ENCODE measurements at places on chromosomes 4 and X.

- DNase-seq, result peak; percentile 1
These were observed 6.0 kb downstream of the PLXNB3 start for GRCh38 chrX:153769865-153770600.

- no peak for DNase-seq
These were observed 73.6 kb downstream of the TMEM156 start for GRCh38 chr4:38958453-38959190.

- DNase-seq, result no peak
These were observed 670.1 kb upstream of the EPHA5 start for GRCh38 chr4:66340286-66340893.

- DNase-seq, result no peak
These were observed 332.3 kb downstream of the PTTG2 start for GRCh38 chr4:38292529-38292928.

- no peak for DNase-seq
These were observed 148.1 kb upstream of the EOLA2 start for GRCh38 chrX:150086371-150086770.

DNA sequence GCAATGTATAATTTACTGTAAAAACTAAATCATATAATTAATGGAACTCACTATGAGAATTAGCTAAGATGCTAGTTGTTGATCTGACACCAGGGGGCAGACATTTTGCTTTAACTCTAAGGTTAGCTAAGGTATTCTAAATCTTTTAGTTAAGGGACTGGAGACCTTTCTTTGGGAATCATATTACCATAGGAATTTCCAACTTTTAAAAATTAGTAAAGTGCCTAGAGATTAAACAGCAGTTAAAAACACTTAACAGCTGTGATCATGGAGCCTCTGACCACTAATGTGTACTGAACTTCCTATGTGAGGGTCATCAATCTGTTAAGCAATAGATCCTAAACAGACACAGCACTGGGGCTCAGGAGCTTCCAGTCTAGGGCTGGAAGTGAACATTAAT, 226.6 kb downstream of the NSUN7 start:
- peak; percentile 17 for DNase-seq

- DNase-seq, result no peak
These were observed 141.4 kb downstream of the GALNTL6 start for GRCh38 chr4:171954650-171955049.

- no peak for DNase-seq
These were observed 271.2 kb upstream of the AGA start for GRCh38 chr4:177713454-177713853.

DNA sequence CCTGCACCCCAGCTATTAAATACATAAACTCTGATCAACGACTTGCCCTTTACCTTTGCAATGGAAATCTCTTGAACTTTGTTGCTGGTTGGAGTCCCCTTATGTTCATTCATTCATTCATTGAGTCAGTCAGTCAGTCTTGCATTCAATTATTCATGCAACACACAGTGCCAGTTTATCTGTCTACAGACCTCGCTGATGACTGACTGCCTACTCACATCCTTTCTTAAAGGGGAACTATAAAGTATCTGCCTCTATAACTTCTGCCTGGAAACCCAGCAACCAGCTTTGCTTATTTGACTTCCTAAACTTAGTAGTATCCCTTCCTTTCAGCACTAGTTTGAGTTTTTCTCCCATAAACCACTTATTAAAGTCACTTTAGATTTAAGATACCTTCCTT, 620.8 kb upstream of the ADGRL3 start:
- no peak for DNase-seq

- DNase-seq, result peak; percentile 48
These were observed 102.6 kb upstream of the PRKX start for GRCh38 chrX:3815896-3816664.

DNA sequence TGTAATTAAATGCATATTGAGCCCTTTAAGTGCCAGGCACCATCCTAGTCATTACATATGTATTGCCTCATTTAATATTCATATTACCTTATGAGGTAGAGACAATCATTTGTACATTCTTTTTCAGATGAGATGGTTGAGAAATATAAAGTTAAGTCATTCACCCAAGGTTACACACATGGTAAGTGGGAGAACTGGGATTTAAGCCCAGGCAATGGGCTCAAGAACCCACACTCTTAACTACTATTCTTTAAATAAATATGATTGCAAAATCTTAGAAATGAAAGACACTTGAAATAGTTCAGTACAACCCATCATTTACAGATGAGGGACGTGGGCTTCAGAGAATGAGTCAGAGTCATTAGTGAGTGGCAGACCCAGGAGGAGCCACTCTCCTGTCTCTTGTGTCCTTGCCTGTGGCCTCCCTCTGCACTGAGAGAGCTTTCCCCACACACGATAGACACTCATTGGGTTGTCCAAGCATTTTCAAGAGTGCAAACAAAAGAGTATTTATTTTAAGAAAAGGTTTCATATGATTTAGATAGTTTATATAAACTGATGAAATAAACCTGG, 60.8 kb downstream of the NPY1R start:
- no peak for DNase-seq

DNA sequence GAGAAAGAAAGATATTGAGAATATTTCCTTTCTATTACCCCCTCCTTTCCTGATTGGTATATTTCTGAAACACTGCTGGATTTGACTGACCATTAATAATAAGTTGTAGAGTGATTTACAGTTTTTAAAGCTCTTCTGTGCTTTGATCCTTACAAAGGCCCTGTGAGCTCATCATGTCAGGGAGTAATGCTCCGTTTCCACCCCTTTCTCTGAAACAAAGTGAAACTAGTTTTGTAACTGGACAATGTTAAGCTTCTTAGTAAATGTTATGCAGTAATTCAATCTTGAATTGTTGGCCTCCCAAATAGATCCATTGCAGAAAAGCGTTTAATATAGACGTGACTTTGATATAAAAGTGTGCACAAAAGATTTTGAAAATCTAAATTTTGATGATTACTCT, 190.1 kb upstream of the GNPDA2 start:
- no peak for DNase-seq

- peak; percentile 63 for DNase-seq
These were observed 19.9 kb upstream of the MXD4 start for GRCh38 chr4:2281575-2282343.

GRCh38 chr4:83009529-83009928, 1.1 kb downstream of the LIN54 start:
- no peak for DNase-seq

- no peak for DNase-seq
These were observed 319.6 kb upstream of the HS3ST1 start for GRCh38 chr4:11748164-11748872.

DNA sequence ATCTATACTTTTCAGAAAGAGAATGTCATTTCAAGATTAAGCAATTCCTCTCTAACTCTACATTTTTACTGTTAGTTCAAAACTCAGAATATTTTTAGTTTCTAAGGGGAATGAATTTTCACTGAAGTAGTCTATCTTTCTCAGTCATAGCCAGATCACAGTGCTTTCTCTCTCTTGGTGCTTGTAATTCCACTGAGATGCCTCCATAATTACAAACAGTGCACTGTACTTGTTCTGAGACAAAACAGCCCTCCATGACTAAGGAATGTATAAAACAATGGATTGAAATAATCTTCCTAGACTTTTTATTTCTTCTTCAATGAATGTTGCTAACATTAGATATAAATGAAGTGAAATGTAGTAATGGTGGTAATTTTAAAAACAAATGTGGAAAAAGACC, 603.2 kb upstream of the FAM241A start:
- no peak for DNase-seq

GRCh38 chr4:26175006-26175786, 145.6 kb upstream of the RBPJ start:
- peak; percentile 40 for DNase-seq

GRCh38 chrX:132415012-132415411, 73.8 kb downstream of the MBNL3 start:
- DNase-seq, result no peak

GRCh38 chrX:123993326-123993725, 31.8 kb downstream of the STAG2 start:
- no peak for DNase-seq

GRCh38 chrX:72045141-72045540, 86.6 kb downstream of the RTL5 start:
- DNase-seq, result no peak

DNA sequence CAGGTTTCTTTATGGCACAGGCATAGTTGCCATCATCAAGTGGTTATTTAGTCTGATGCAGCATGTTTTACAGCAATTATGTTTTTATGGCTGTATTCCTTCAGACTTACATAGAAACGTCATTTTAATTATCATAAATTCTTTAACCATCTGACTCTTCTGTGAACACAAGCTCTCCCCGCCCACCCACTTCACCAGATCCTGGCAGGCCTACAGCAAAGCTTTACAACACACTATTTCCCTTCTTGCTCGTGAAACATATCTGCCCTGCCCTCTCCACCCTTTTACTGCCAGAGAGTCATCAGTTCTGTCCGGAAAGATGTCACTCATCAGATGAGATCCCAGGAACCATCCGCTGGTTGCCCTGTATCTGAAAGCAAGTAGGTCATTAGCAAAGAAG, 120.5 kb downstream of the HS6ST2 start:
- no peak for DNase-seq

- DNase-seq, result no peak
These were observed 1.8 kb downstream of the NLGN4X start for GRCh38 chrX:6226596-6227452.

- no peak for DNase-seq
These were observed 128.8 kb upstream of the GPC4 start for GRCh38 chrX:133544115-133544514.

- DNase-seq, result no peak
These were observed 76.3 kb upstream of the ASB12 start for GRCh38 chrX:64306712-64307111.

DNA sequence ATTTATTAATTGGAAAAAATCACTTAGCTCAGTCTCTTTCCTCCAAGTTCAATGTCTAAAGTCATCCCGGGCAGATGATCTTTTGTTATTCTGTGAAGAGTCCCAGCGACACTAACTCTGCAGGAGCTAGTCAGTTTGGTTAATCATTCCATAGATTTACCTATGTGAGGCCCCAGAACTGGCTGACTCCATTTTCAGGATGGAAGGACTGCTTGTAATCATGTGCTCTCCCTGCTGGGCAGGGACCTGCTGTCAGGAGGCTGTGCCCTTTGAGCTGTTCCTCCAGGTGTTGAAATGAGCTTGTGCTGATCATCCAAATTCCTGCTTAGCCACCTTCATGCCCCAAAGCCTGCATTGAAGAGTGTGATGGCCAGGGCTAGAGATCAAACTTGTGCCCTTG, 169.8 kb downstream of the NHS start:
- DNase-seq, result no peak

DNA sequence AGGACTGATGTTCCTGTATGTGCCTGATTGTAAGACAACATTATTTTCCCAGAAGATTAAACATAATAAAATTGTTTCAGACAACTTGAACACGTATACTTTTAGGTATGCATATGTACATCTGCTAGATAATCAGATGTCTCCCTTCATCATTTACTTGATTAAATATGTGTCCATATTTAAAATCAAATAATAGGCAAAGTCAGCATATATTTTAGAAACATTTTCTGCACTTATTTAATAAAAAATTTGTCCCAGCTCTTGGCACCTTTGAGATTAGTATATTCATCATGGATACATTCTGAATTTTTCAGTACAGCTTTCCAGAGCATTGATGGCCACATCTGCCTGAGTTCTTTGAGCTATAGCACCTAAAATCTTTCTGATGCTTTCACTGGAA, 106.0 kb downstream of the ARHGAP10 start:
- no peak for DNase-seq

DNA sequence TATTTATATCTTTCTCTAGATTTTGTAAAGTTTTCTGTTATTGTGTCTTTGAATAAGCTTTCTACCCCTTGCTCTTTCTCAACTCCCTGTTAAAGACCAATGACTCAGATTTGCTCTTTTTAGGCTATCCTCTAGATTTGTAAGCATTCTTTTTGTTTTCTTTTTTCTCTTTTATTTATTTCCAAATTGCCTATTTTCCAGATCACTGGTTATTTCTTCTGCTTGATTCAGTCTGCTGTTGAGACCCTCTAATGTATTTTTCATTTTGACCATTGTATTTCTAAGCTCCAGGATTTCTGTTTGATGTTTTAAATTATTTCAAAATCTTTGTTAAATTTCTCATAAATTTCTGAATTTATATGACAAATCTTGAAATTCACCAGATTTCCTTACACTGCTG, 462.6 kb upstream of the GALNT7 start:
- no peak for DNase-seq

- no peak for DNase-seq
These were observed 7.5 kb downstream of the MSANTD1 start for GRCh38 chr4:3256230-3257102.

DNA sequence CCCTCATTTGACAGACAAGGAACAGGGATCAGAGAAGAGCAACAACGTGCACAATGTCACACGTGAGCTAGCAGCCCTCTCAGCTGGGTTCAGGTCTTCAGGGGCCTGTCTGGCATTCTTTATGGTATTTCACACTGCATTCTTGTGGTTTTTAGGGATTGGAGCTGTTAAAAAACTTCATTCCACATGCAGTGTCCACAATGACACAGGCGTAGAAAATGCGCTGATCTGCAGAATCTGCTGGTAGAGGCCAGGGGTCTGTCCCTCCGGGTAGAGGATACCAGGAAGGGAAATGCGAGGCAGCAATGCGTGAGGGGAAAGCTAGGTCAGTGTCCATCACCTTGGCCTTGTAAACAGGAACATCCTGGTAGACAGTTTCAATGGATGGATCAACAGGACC, 36.6 kb downstream of the MAP7D3 start:
- no peak for DNase-seq

- peak; percentile 61 for DNase-seq
These were observed 82.4 kb upstream of the MTM1 start for GRCh38 chrX:150486011-150486410.

GRCh38 chr4:36067116-36067515, 177.2 kb downstream of the ARAP2 start:
- DNase-seq, result no peak

DNA sequence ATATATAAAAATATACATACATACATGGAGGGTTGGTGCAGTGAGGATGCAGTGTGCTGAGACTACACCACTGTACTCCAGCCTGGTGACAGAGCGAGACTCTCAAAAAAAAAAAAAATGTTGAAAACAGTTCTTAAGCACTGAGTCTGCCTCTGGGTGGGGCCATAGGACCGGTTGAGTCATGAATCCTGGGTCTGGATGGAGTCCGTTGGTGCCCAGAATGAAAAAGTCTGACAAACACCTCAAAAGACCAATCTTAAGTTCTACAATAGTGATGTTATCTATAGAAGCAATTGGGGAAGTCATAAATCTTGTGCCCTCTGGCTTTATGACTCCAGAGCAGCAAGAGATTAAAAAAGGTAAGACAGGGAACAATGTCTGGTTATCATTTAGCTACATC, 70.4 kb downstream of the FGFBP1 start:
- peak; percentile 27 for DNase-seq

DNA sequence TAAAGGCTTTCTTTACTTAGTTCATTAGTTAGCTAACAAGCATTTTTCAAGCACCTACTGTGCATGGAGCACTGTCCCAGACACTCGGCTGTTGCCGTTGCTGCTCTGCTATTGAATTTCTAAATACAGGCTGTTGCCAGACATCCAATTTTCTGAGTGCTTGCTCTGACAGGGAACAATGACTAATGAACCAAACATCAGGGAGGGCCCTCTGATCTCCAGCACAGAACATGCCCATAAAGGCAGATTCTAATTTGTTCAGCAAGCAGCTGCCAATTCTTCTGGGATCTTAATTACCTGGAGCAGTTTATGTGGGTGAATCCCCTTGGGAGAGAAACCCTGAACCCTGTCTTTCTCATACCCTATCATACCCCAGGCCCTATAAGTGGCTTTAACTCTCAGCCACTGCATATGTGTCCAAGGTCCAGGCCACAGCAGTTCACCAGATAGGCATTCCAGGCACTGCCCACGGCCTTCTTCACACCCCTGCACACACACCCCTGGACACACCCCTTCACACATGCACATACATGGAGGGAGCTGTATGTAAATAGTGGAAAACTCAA, 27.9 kb downstream of the TSC22D3 start:
- no peak for DNase-seq

Measured in activated CD4-positive, alpha-beta T cell treated with anti-CD3 and anti-CD28 coated beads for 48 hours (primary cell).